A172 (cell line): ENCODE measurements at places on chromosomes 13 and 19. TPM values are rescaled to one million over a fixed set of nuclear protein-coding genes. Genes with fewer than 3 reads are reported as not detected.

The ZNF790 gene
- total RNA-seq: 0.12 and 0.57 TPM in 2 replicates

The IGFL4 gene
- not detected in 2 replicates for total RNA-seq

The CDX2 gene
- total RNA-seq: not detected in 2 replicates

The COPE gene
- total RNA-seq: 429 and 452 TPM in 2 replicates

The ZNF415 gene
- 0.22 TPM in 1 of 2 replicates, not detected in the other for total RNA-seq

The WDR62 gene
- total RNA-seq: 19.5 and 24.5 TPM in 2 replicates

The COMP gene
- total RNA-seq: not detected in 2 replicates

The KEAP1 gene
- total RNA-seq: 118 and 128 TPM in 2 replicates

The MCEMP1 gene
- total RNA-seq: not detected in 2 replicates
